Activated T-helper 2 cell treated with anti-CD3 and anti-CD28 coated beads, Interferon-gamma antibody, Interleukin-2, Interleukin-4, amounts not matched to agents 10 μg/mL and 5 μg/mL and 100 μg/mL, durations not matched to agents 14 hours and 24 hours and 36 hours (primary cell): ENCODE measurements at places on chromosomes 2 and 18.

- no peak overlapping the region for H3K27ac ChIP-seq
- H3K27me3 ChIP-seq = no peaks in the 10 kb centered on the region
- no peak for DNase-seq
- no peaks in the 10 kb centered on the region for H3K36me3 ChIP-seq
These were observed 1130.2 kb downstream of the DSC3 start for GRCh38 chr18:29912351-29912750.

- no peak overlapping the region for H3K27ac ChIP-seq
- H3K4me1 ChIP-seq = no peaks in the 10 kb centered on the region
- DNase-seq = no peak
- peaks cover 35% of the 10 kb centered on the region for H3K27me3 ChIP-seq
- H3K4me3 ChIP-seq = no peak overlapping the region
- H3K36me3 ChIP-seq = no peaks in the 10 kb centered on the region
These were observed 172.5 kb downstream of the AGAP1 start for GRCh38 chr2:235666213-235666781.

- H3K27ac ChIP-seq = no peak overlapping the region
- H3K4me1 ChIP-seq = no peaks in the 10 kb centered on the region
- H3K27me3 ChIP-seq = no peaks in the 10 kb centered on the region
- DNase-seq = no peak
- no peak overlapping the region for H3K4me3 ChIP-seq
These were observed 200.3 kb downstream of the NRXN1 start for GRCh38 chr2:50831676-50832075.

DNA sequence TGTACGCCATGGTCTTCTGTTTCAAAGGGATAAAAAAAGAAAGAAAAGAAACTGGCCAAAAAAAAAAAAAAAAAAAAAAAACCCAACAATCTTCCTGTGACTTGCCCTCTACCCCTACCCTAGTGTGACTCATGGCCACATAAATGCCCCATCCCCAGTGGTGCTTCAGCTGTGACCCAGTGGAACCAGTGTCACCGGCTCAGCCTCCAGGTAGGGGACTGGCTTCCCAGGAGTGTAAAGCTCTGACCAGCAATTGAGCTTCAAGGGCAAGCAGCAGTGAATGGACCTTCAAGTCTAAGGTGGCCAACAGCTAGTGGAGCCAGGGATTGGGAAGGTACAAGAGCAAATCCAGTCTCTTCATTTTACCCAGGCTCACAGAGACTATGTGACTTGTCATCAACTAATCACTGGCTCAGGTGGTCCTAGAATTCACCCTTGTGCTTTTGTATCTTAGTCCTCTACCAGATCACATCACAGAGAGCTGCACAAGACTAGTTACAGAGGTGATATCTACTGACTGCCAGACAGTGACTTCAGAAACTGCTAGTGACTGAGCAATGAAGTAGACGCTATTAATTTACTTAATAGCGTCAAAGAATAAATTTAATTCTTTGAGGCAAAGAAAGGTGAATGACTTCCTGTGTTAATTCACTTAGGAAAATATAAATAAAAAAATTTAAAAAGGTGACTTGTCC lies 1.3 kb upstream of the TGFBRAP1 start:
- peak overlapping the region; percentile 92 for H3K27ac ChIP-seq
- H3K27me3 ChIP-seq = no peaks in the 10 kb centered on the region
- peaks cover 28% of the 10 kb centered on the region for H3K4me1 ChIP-seq
- no peak for DNase-seq
- H3K36me3 ChIP-seq = peaks cover 10% of the 10 kb centered on the region

GRCh38 chr2:57207191-57207590 lies 839.4 kb upstream of the VRK2 start:
- DNase-seq = no peak
- no peak overlapping the region for H3K4me3 ChIP-seq
- H3K27ac ChIP-seq = no peak overlapping the region
- H3K36me3 ChIP-seq = no peaks in the 10 kb centered on the region
- no peaks in the 10 kb centered on the region for H3K4me1 ChIP-seq
- no peaks in the 10 kb centered on the region for H3K27me3 ChIP-seq
